ENCODE measurements at places on chromosomes 16 and 17.

GRCh38 chr16:85481738-85482137 is 131.4 kb upstream of the GSE1 start:
- DNase-seq, result no peak

GRCh38 chr16:83233153-83233552 is 574.6 kb upstream of the HSBP1 start:
- no peak for DNase-seq

DNA sequence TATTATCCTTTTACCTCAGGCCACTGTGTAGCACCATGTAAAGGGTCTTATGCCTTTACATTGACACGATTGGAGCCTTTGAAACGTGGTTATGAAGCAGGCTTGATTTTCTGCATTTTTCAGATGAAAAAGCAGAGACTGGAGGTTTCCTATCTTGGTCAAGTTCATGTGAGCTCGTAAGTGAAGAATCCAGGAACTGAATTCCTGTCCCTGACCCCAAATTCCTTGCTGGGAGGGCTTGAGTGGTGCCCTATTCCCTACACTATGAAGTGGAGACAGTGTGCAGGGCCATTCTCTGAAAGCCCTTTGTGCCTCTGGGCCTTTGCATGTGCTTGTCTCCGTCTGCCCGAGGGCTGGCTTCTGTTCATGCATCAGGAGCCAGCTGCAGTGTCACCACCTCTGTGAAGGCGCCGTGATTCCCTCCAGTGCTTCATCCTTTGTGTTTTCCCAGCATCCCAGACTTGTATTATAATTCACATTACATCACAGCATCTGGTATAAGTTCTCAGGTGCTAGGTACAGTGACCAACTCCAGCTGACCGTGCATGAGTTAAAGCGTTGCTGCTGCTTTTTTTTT is 181.1 kb downstream of the SNX29 start:
- DNase-seq, result no peak

GRCh38 chr17:81238815-81239713 is at the start of the genes NDUFAF8 and TEPSIN:
TSS of gene NDUFAF8 (plus strand) at chr17:81239318. CDS start at chr17:81239364, 46 bp downstream.
TSS of gene TEPSIN (minus strand) at chr17:81239055. CDS start at chr17:81239033, 22 bp downstream.
- peak; percentile 93 for DNase-seq

- DNase-seq, result no peak
Measured at GRCh38 chr16:19874851-19875546, 9.6 kb downstream of the GPRC5B start.

DNA sequence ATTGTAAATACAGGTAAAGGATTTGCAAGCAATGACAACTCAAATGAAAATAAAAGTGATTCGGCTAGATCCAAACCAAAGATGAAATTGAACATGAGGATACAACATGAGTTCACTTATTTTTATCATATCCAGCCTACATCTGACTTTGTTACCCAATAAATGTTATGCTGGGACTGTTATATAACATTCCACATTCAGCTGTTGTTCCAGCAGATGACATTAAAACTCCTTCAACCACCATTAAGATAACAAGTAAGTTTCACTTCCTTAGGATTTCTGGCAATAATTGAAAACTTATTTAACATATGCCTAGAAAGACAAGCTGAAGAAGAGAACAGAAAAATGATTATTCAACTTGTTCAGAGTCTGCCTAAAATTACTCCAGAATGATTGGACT is 729.4 kb downstream of the CDH11 start:
- no peak for DNase-seq

- DNase-seq, result no peak
Measured at GRCh38 chr16:4651827-4652226, 27.2 kb downstream of the MGRN1 start.

GRCh38 chr16:75362846-75363245 is 70.5 kb downstream of the CFDP1 start:
- DNase-seq, result no peak

DNA sequence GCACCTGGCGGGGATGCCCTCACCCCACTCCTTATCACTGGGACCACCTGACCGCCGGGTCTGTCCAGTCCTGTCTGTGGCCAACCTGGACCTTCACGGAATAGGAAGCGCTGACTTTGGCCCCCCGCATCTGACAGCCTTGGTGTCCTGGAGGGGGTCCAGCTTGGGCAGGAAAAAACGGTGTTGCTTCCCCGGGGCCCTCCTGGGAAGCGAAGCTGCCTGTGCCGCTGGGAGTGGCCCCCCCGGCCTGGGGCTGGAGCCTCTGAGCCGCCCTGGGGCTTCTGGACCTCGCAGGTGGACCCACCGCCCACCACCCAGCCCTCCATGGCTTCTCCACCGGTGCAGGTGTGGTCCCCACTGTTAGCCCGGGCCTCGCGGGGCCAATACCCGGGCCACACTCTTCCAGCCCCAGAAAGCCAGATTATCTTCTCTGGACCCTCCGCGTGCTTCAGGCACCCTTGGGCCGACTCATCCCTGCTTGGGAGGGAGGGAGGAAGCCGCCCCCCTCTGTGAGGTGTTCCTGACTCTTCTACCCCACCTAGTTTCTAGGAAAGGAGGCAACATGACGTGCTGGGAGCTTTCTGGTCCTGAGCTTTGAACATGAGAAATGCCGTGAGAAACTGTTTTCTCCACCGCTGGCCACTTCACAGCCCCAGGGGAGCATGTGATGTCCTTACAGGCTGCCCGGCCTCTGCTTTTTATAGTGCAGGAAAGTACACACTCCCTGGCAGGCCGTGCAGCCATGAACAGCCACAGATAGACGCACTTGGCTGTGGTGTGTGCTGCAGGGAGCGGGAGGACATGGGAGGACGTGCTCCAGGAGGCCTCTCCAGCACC is 1.1 kb downstream of the C1QTNF1 start:
- DNase-seq, result no peak

DNA sequence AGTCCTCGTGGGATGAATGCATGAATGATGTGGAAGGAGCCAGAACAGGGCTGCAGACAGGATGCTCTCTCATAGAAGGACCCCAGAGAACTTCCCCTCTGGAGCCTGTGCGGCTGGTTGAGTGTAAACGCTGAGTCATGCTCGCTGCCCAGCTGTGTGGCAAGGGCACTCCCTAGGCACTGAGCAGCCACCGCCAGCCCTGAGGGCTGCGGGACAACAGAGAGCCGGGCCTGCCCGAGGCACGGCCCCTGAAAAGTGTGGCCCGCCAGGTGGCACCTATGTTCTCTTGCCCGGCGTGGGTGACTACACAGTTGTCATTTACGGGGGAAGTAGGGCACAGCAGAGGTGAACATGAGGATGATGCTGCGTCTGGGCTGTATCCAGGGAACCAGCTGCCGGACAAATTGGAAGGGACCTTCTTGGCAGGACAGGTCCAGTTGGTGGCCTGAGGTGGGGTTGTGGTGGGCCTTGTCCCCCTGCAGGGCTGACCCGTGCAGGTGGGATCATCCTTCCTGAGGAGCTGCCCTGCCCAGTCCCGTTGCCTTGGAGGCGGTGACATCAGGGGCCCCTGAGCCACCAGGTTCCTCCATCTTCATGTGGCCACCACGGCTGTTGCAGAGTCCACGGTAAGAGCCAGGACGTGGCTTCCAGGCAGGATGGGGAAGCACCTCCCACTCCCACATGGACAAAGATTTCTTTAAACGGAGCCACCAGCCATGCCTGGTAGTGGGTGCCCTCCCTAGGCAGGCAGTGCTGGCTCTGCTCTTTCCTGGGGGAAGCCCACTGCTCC is 94.8 kb upstream of the CBX4 start:
- no peak for DNase-seq

DNA sequence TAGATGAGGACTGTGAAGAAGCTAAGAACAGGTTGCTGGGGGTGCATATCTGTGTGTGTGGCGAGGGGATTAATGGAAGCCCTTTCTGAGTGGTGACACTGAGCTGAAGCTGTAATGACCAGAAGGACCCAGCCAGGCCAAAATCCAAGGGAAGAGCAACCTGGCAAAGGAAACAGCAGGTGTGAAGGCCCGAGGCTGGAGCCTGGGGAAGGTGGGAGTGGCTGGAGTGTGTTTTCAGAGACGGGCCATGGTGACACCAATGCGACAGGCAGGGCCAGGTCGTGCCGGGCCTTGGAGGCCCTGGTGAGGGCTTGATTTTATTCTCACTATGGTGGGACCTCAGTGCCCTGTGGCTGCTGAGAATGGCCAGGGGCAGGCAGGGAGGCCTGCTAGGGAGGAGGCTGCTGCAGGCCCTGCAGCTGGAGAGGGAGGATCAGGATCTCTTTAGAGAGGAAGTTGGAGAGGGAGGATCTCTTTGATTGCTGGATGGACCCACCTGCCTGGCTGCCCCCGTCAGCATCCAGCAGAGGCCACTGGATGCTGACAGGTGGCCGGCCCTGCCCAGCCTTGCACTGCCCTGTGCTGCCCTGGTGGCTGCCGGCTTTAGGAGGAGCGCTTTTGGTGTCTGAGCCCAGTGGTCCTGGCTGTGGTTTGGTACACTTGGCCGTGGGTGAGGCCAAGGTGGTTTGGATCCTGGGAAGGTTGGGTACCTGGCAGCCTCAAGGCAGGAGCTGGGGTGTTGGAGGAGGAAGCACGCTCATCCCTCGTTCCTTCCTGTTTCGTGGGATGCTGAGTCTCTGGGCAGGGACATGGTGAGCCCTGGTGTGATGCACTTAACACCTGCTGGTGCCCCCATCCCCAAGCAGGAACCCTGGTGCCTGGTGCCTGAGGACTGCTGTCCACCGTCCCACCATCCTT is 188.3 kb downstream of the SEC14L1 start:
- no peak for DNase-seq

- no peak for DNase-seq
Measured at GRCh38 chr16:66621973-66622372, 17.5 kb downstream of the CMTM3 start.

GRCh38 chr16:56469748-56470147 is 18.4 kb downstream of the OGFOD1 start:
- DNase-seq, result no peak

DNA sequence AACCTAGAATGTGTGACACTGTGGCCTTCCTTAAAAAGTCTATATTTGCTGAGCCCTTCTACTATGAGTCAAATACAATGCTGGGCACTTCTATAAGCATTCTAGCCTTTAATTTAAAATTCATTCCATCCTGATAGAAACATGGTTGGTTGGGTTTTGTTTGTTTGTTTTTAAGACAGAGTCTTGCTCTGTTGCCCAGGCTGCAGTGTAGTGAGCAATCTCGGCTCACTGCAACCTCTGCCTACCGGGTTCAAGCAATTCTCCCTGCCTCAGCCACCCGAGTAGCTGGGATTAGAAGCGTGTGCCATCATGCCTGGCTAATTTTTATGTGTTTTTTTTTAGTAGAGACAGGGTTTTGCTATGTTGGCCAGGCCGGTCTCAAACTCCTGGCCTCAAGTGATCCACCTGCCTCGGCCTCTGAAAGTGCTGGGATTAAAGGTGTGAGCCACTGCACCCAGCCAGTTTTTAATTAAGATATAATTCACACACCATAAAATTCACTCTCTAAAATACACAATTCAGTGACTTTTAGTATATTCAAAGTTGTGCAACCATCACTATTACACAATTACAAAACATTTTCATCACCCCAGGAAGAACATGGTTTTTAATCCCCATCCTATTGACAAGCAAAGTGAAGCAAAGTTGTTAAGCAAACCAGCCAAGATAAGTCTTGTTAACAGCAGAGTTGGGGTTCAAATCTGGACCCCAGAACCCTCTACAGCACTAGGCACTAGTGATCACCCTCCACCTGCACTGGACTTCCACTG is 42.8 kb downstream of the CMTM4 start:
- no peak for DNase-seq

GRCh38 chr16:67736858-67737257 is 17.7 kb upstream of the GFOD2 start:
- no peak for DNase-seq

GRCh38 chr16:24838554-24839266 is 7.1 kb upstream of the SLC5A11 start:
- no peak for DNase-seq

- no peak for DNase-seq
Measured at GRCh38 chr17:72952220-72952619, 140.3 kb downstream of the SLC39A11 start.

DNA sequence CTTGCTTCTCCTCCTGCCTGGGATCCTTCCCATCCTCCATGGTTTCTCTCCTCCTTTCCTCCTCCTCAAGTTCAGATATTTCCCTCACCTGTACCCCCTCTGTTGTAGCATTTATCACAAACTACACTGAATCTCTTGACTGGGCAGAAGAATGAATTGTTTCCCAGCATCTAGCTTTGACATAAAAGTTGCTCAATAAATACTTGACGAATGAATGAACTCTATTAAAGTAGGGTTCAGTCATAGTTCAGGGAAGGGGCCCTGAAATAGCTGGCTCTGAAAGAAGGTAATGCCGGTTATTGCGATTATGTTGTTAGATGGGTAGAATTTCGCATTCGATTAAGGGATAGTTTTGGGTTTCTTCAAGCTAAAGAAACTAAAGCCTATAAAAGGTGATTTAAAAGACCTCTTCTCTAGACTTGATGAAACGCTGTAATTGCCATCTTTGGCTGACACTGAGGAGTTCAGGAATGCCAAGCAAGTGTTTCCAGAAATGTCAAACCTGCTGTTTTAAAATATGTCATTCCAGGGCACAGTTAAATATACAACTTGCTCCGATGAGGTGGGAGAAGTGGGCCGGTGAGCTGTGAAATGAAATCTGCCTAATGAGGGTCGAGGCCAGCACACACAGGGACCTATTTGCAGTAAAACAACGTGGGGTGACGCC is 1.0 kb upstream of the CPD start:
- no peak for DNase-seq

DNA sequence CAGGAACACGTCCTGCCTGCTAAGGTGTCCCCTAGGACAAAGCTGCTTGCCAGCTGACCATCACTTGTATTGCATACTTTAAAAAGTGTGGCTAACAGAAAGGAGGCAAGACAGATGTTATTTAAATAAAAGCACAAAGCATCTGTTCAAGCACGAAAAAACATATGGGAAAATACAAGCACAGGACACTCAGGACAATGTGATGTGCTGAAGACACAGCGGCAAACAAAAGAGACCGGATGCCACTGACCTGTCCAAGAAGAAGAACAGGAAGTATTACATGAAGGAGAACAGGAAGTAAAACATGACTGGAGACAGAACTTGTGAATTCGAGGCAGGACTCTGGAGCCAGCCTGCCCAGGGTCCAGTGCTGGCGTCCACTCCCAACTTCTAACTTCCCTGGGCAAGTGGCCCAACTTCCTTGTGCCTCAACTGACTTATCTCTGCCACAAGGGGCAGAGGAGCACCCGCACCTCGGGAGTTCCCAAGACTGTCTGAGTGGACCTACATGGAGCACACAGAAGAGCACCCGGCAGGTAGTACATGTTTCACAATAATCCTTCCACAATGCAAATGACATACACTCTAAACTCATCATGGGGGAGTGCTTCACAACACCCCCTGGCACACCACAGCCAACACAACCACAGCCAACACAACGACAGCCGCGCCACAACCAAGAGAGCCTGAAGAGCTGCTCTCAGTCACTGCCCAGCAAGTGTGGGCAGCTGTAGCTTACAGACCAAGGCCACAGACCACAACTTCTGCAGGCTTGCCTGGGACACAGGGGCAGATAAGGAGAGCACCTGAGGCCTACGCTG is 36.6 kb downstream of the ANKRD11 start:
- DNase-seq, result no peak

- DNase-seq, result no peak
Measured at GRCh38 chr16:58046054-58046881, 20.7 kb downstream of the MMP15 start.
